ENCODE measurements at places on chromosomes 12 and 14.

GRCh38 chr12:96230646-96231045, 36.5 kb downstream of the ELK3 start:
- DNase-seq: no peak

DNA sequence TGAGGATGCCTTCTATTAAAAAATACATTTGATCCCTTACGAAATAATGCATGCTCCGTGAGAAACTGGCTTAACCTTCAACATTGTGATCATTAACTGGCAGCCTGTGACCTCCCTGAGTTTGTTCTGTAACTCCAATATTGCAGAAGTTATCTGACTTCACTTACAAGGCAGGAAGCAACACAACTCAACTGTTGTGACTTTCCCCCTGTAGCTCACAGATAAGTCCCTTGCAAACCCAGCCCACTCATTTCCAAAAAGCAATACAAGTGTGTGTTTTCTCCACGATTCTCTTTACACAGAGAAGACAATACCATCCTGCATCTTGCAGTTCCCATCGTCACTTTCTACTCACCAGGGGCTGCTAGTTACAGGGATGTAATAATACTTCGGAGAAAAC, 304.7 kb upstream of the TMEM132C start:
- DNase-seq: no peak

- no peak for DNase-seq
Measured at GRCh38 chr14:71451501-71451900, 480.7 kb upstream of the RGS6 start.

DNA sequence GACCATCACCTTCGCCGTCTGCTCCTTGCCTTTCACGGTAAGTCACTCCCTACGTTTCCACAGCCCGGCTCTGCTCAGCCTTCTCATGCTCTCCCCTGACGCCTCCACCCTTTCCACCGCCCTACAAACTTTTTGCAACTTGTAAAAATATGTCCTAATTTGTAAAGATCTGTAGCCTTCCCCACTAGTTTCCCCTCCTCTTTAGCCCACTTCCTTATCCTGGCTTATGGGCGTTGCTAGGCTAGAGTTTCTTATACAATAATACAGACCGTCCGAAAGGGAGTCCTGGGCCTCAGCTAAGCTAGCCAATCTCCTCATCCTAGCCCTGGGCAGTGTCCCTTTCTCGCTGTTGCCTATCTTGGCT, 1.2 kb downstream of the PTGER2 start:
- no peak for DNase-seq

- peak; percentile 51 for DNase-seq
Measured at GRCh38 chr12:89768586-89769482, 60.2 kb upstream of the ATP2B1 start.

DNA sequence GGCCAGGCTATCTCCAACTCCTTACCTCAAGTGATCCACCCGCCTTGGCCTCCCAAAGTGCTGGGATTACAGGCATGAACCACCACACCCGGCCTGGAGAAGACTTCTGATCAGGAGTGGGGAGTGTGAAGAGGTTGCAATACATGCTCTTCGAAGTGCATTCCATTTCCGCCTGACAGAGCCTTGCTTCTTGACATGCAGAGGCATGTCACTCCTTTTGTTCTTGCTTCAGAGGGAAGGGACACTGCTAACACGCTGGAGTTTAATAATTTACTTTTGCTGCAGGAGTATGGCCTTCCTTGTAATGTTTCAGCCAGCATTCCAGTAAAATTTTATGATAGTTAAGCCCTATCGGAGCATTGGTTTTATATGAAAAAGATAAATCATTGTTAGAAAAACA, 74.9 kb downstream of the SLC25A47 start:
- DNase-seq: no peak

GRCh38 chr12:108325018-108325358, 14.1 kb downstream of the CMKLR1 start:
- no peak for DNase-seq

GRCh38 chr14:90514015-90514398, 117.2 kb downstream of the CALM1 start:
- no peak for DNase-seq

GRCh38 chr14:76948213-76948947, 80.1 kb downstream of the IRF2BPL start:
- DNase-seq: no peak

GRCh38 chr12:62660756-62661155, 194.1 kb downstream of the MON2 start:
- no peak for DNase-seq

GRCh38 chr12:128055567-128055966, 211.4 kb upstream of the TMEM132C start:
- DNase-seq: no peak

GRCh38 chr12:33488036-33488435, 48.4 kb upstream of the SYT10 start:
- no peak for DNase-seq

GRCh38 chr12:128542844-128543243, 275.9 kb downstream of the TMEM132C start:
- DNase-seq: no peak

GRCh38 chr14:50944647-50945413, 547 bp upstream of the PYGL start:
- peak; percentile 57 for DNase-seq

DNA sequence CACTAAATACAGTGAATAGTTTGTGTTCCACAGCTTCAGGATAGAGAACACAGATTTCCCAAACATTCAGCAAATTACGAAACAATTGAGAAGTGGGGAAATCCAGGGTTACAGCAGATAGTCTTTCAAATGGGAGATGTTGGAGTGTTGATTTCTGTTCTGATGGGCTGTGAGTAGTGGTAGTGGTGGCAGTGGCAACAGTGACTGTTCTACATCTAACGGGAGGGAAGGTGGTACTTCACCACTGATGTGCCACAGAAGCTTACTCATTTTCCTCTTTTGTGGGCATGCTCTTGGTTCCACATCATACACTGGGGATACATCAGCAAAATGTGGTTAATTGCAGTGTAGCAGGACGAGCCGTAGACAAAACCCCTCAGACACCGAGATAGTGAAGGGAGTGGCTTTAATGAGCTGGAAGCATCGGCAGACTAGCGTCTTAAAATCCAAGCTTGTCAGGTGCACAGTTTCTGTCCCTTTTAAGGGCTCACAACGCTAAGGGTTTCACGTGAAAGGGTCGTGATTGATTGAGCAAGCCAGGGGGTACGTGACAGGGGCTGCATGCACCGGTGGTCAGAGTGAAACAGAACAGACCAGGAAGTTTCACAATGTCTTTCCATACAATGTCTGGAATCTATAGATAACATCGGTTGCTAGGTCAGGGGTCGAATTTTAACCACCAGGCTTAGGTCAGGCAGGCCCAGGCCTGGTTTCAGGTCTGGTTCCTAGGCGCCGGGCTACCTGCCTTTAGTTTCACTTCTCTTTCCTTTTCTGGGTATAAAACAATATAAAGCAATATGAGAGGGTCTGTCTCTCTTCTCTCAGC, 330.6 kb upstream of the FBXO33 start:
- DNase-seq: no peak
